ENCODE measurements at places on chromosomes 4 and X.
A peak's percentile ranks its signal among the peaks of the same experiment; 100 is the strongest.

GRCh38 chr4:113537628-113538027, 223.9 kb downstream of the CAMK2D start:
- DNase-seq, result no peak

DNA sequence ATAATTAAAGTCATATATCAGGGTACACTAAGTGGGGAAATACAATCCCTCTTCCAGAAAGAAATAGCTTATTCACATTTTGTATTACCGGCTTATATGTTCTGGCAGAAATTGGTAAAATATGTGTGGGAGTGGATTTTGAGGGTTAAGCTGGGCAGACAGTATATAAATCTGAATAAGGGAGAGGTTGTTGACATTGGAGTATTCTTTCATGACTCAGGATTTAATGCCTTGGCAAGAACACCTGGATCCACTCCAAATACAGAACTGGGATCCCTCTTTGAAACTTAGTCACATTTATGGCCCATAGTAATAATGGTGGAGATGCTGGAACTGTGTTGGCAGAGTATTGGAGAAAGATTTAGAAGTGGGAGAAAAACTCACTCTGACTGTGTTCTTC, 54.3 kb upstream of the TET2 start:
- DNase-seq, result no peak

DNA sequence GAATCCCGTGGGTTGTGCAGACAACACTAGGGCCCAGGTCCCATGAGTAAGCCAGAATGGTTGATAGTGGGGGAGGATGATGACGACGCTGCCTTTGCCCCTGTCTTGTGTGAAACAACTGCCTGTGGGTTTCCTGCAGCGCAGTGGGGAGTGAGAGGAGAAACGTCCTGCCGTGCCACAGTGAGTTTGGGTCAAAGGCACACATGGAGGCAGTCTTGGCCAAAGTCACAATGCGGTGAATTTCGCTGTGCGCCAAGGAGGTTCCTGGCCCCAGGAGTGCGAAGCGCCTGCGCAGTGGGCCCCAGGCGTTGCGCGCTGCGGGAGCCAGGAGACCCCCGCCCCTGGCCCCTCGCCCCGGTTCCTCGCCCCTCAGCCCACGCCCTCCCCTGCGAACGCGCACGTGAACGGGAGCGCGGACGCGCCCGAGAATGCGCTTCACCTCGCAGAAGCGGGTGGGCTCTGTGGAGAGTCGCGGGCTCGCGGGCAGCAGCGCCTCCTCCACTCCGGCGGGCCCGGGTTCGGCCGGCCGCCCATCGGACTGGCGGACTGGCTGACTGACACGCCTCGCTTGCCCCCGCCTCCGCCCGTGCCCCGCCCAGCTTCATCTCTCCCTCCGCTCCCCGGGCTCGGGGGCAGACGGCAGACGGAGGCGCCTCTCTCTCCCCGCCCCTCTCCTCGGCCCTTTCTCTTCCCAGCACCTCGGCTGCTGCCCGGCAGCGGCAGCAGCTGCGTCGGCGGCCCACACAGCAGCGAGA, at the start of gene NUDT10:
TSS of gene NUDT10 (plus strand) at position 635 of the 755 bp plus-strand sequence. CDS start 144 bp downstream, outside the sequence.
- DNase-seq, result no peak

GRCh38 chrX:44953734-44954502, 80.9 kb downstream of the KDM6A start:
- no peak for DNase-seq

DNA sequence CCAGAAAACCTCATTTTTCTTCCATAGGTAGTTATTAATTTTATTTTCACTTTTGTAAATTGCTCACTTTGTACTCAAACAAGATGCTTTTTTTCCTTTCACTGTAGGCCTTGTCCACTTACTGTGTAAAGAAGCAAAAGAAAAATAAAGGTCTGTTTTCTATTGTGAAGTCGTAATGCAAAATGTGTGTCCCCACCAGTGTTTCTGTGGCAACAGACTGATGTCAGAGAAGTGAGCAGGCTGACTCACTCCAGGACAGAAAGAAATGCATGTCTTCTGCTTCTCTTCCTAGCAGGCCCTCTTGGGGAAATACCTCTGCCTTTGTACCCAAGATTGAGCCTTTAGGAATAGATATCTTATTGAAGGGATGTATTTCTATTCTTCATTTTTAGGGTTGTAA, 30.3 kb downstream of the INPP4B start:
- DNase-seq, result peak; percentile 24

DNA sequence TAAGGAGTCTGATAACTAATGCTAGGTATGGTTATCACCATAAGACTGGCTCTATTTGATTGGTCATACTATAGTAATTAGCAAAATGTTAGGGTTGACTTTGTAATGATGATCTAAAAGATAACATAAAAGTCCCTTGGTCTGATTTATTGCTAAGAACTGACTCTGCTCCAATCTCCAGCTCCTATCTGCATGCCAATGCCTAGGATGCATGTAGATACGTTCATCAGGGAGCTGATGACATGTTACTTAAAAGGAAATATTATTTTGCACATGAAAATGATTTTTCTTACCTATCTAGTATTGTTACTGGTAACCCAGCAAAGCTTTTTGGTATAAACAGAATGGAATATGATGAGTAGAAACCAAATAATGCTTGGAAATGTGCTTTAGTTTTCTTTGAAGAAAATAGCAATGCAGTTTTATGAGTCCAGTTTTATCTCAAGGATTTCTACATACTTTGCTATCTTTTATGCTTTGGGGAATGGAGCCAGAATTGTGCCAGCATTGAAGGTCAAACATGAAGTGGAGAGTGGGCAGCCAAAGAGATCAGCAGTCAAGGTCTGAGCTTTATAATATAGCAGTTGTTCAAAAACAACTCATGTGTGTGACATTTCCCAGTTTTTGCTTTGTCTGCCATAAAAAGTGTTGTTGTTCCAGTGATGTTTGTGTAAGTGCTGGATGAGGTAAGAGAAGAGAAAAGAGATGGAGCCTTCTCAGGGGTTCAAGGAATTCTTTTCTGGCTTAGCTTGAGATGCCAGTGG, 121.0 kb downstream of the ARHGAP24 start:
- no peak for DNase-seq

DNA sequence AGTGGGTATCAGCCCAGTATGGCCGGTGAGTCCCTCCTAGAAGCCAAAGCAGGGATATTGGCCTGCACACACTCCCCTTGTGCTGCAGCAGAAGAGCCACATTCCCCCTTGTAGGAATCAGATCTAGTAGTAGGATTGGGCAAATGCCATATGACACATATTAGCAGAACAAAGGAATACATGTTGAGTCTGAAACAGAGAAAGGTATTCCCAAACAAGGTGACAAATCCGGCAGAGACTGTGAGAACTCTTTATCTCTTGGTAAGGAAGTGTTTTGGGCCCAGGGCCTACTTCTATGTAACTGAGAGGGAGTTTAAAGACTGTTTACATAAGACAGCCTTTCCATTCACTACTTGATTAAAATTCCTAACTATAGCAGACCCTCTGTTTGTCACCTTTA, 1382.0 kb downstream of the FAM133A start:
- DNase-seq, result no peak

GRCh38 chr4:41466249-41466648, 71.7 kb upstream of the LIMCH1 start:
- no peak for DNase-seq

DNA sequence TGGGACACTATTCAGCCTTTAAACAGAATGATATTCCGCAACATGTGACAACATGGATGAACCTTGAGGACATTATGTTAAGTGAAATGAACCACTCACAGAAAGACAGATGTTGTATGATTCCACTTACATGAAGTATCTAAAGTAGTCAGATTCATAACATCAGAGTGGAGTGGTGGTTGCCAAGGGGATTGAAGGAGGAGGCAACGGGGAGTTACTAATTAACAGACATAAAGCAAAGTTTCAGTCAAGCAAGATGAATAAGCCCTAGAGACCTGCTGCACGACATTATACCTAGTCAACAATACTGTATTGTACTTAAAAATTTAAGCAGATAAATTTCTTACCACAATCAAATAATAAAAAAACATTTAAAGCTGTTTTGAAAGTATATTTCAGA, 105.0 kb upstream of the NR0B1 start:
- DNase-seq, result no peak

DNA sequence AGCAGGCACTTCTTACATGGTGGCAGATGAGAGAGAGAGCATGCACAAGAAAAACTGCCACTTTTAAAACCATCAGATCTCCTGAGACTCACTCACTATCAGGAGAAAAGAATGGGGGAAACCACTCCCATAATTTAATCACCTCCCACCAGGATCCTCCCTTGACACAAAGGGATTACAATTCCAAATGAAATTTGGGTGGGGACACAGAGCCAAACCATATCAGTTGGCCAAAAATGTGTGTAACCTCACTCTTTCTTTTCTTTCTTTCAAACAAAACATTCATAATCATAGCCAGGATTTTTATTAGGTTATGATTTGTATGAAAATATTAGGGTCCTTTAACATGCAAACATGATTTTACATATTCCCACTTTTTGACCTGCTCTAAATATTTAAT, 222.1 kb downstream of the PCDH18 start:
- no peak for DNase-seq

- no peak for DNase-seq
These were observed 575.7 kb downstream of the SPOCK3 start for GRCh38 chr4:166658585-166658984.

GRCh38 chr4:94332983-94333590, 9.5 kb downstream of the HPGDS start:
- peak; percentile 31 for DNase-seq

- peak; percentile 9 for DNase-seq
These were observed 162.9 kb upstream of the USP9X start for GRCh38 chrX:40922307-40922706.

- no peak for DNase-seq
These were observed 77.8 kb upstream of the SLC4A4 start for GRCh38 chr4:71261001-71261400.

DNA sequence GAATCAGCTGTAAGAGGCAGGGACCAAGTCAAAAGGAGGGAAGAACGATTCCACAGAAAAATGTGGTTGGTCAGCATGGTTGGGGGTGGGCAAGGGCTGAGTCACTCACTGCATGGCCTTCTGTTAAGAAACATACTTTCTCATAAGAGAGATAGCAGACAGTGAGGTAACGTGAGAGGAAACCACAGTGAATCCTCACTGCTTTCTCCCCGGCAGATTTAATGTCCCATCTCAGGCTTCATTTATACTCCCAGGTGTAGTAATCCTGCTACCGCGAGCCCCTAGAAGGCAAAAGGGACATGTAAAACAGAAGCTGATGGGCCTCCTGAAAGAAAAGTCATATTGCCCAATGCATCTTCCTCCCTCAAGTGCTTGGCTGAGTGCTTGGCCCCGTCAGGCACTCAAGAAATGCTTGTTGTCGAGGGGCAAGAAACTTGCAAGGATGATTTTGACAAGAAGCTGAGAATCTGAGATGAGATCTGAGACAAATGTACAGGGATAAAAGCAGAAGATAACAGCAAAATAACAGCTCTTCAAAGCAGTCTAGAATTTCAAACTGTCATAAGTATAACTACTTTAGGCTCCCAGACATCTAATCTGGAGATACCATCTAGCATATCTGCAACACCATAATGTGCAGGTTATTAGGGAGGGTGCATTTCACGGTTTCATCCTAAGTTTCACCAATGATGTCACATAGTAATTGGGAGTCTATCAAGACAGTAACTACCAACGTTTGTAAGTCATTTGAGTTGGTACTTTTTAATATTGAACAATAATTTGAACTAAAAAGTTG, 40.2 kb downstream of the SH3KBP1 start:
- peak; percentile 87 for DNase-seq

DNA sequence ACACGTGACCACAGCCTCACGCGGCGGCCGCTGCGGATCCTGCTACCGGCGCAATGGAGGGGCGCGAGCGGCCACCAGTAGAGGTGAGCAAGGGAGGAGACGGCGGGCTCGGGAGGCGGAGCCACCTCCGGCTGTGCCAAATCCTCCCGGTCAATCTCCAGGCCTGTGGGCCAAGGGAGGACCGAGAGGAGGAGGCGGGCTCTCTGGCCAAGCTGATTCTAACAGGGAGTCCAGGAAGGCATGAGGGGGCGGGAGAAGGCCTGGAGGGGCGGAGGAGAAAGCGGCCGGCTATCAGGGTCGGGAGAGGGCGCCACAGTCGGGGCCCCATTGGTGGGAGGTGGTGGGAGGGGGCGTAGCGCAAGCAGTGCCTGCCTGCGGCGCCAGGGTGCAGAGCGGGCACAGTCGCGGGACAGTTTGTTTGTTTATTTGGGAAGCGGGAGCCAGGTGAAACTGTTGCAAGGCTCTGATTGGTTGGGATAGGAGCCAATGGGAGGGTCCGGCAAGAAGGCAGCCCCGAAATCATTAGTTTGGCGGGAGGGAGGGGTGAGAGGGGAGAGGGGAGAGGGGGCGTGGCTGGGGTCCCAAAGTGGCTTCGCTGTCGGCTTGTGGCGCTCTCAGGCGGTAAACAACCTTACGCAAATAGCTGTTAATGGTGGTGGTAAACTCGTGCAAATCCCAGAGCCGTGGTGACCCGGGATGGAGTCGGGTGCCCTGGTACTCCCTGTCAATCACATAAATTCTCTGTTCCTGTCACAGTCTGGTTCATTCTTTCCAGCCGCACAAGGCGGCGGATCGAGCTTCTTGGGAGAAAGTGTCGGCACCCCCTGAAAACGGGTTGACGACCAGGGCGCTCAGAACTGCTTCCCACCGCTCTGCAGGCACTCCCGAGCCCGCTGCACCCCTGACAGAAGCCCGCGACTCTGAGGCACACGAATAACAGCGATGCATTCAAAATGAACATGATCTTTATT, at the start of gene IRS4:
TSS of gene IRS4 (minus strand) at position 55 of the 971 bp plus-strand sequence.
- DNase-seq, result no peak

- no peak for DNase-seq
These were observed 50.7 kb downstream of the CLDN34 start for GRCh38 chrX:10017872-10018271.

DNA sequence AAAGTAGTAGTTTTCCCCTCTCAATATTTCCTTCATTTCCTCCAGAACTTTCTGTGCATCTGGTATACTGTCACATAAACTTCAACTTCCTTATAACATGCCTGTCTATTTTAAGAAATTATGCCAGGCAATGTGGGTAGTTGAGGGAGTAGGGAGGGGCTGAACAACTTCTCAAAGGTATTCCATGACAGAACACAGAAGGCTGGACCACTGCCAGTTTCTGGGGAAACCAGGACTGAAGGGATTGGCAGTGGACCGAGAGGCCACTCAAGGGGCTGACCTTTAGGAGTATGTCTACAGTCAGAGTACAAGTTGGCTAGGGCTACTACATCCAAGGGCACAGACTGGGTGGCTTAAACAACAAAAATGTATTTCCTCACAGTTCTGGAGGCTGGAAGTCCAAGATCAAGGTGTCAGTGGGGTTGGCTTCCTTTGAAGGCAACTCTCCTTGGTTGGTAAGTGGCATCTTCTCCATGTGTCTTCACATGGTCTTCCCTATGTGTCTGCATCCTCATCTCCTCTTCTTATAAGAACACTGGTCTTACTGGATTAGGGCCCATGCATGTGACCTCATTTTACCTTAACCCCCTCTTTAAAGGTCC, 6.9 kb downstream of the SH3RF1 start:
- no peak for DNase-seq

DNA sequence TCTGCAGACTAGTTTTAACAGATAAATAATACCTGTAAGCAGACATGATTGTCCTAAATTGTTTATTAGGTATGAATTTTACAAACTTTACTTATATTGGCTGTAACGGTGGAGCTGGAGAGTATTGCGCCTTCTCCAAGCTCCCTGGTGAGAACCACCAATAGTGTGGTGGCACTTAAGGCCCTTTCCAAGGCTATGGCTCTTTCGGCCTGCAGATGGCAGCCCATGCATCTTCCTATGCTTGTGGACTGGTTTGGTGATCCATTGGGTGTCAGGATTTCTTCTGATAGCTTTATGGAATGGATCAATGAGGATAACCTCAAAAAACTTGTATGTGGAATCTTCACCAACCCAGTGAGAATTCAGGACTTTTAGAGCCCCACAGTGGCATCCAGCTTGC, 7.8 kb downstream of the LARP1B start:
- DNase-seq, result peak; percentile 64

- peak; percentile 47 for DNase-seq
These were observed 1.1 kb upstream of the SEPTIN6 start for GRCh38 chrX:119693996-119694451.
